ENCODE measurements at places on chromosomes 2 and 18. TPM values are rescaled to one million over a fixed set of nuclear protein-coding genes. Genes with fewer than 3 reads are reported as not detected.

Gene KLHL41
- 0.34 TPM for total RNA-seq

Gene MAP3K20
- total RNA-seq = 31.5 TPM

Gene GALNT5
- 0.09 TPM for total RNA-seq

Gene MC4R
- total RNA-seq = not detected

Gene TGFA
- 22.6 TPM for total RNA-seq

Gene RPRD1A
- 58.4 TPM for total RNA-seq

Gene ABCA12
- under 0.01 TPM for total RNA-seq

Gene CAPN13
- total RNA-seq = not detected

Gene PSTPIP2
- total RNA-seq = 0.68 TPM

Gene EGR4
- total RNA-seq = not detected

Gene CAPN14
- 0.05 TPM for total RNA-seq

Gene MEP1B
- total RNA-seq = not detected

Gene ANKRD36B
- 67.0 TPM for total RNA-seq

Gene CRYGC
- total RNA-seq = not detected

Gene SPRED2
- total RNA-seq = 4.8 TPM

Gene ADI1
- 68.4 TPM for total RNA-seq

GRCh38 chr2:71896385-71897136 lies 251.1 kb downstream of the CYP26B1 start:
- no peak for DNase-seq

DNA sequence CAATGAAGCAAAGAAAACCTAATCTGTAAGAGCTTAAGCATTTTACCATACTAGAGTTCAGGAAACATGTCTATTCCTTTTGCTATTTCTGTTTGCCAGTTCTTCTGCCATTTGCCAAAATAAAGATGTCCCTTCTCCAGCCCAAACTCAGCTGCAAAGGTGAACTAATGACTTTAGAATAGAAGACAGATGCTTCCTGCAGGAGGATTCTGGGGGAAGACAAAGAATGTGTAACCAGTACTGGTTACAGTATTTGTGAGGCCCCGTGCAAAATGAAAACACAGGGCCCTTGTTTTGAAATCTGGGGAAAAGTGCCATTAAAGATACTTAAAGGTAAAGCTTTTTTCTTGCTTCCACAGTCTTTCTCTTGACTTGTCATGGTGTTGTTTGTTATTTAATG lies 34.3 kb upstream of the MTX2 start:
- peak; percentile 13 for DNase-seq

GRCh38 chr18:26403491-26403890 lies 144.9 kb downstream of the KCTD1 start:
- no peak for DNase-seq

DNA sequence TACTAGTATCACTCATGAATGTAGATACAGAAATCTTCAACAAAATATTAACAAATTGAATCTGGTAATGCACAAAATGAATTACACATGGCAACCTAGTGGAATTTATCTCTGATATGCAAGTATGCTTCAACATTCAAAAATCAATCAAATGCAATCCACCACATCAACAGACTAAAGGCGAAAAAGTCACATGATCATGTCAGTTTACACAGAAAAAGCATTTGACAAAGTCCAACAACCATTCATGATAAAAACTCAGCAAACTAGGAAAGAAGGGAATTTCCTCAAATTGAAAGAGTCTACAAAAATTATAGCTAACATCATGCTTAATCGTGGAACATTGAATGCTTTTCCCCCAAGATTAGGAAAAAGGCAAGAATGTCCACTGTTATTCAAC lies 150.5 kb upstream of the BCL2L11 start:
- no peak for DNase-seq

DNA sequence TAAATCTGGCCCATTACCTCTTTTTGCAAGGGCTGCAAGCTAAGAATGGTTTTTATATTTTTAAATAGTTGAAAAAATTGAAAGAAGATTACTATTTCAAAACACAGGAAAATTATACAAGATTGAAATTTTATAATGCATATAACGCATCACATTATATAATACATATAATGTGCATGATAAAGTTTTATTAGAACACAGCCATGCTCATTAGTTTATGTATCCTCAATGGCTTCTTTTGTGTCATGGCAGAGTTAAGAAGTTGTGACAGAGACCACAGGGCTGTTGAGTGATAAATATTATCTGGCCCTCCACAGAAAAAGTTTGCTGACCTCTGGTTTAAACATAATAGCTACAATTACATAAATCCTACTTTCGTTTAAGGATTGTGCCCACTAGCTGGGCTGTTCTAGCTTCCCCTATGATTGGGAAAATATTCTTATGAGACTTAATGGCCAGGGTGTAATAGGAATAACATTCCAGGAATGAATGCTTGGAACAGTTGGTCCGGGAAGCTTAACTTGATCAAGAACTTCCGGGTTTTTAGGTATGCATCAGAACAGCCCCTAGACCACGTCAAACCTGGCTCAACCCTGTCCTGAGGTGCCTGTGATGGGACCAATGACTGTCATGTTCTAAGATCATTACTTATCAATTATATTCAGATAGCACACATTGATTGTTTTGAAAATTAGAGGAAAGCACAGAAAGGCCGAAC lies 98.7 kb upstream of the LPIN2 start:
- no peak for DNase-seq

DNA sequence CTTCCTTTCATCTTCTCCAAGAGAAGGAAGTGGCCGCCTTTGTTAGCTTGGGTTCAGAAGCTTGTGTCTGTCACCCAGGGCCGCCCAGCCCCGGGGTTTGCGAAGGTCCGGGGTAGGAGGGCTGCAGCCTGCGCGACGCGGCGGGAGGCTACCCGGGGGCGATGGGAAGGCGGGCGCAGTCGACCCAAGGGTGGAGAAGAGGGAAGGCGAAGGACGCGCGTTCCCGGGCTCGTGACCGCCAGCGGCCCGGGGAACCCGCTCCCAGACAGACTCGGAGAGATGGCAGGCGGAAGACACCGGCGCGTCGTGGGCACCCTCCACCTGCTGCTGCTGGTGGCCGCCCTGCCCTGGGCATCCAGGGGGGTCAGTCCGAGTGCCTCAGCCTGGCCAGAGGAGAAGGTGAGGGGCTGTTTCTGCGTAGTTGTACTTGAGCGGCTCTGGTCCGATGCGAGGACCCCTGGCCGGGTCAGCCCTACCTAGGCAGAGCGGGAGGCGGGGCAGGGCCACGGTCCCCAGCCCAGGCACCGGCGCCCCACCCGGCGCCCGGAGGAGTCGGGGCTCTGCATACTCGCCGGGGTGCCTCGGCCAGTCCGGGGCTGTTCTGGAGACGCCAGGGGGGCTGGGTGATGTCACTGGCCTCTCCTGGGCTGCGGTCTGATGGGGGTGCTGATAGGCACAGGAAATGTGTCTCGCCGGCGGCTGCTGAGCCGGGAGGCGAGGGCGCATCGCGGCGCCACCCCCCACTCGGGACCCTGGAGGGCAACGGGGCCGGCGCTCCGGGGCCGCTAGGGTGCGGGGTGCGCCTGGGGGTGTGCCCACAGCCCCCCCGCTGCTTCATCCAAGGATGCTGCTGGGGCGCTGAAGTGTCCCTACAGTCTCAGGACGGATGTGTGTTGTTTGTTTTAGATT lies at the start of gene QPCT:
TSS of gene QPCT (plus strand) at position 178 of the 909 bp plus-strand sequence. CDS start at position 280, 102 bp downstream.
- DNase-seq = peak; percentile 49

- DNase-seq = no peak
These were observed 2.8 kb downstream of the KCTD1 start for GRCh38 chr18:26545335-26546123.

GRCh38 chr2:225027061-225027762 lies 15.1 kb downstream of the DOCK10 start:
- DNase-seq = no peak

DNA sequence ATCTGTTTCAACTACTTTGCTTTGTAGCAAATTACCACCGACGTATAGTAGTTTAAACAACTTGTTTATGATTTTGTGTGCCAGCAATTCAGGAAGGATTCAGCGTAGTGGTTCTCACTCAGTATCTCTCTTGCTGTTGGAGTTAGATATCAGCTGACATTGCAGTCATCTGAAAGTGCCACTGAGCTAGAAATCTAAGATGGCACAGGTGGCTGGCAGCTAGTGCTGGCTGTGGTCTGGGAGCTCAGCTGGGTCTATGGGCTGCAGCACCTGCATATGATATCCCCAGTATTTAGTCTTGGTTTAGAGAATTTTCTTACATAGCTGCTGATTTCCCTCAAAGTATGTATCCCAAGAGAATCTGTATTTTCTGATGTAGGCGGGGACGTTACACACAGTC lies 235.6 kb downstream of the SCG2 start:
- no peak for DNase-seq

- DNase-seq = no peak
These were observed 85.7 kb downstream of the COPS8 start for GRCh38 chr2:237171396-237171795.

GRCh38 chr2:77519164-77519887 lies 2.9 kb downstream of the LRRTM4 start:
- DNase-seq = no peak

- peak; percentile 33 for DNase-seq
These were observed 85.8 kb downstream of the UXS1 start for GRCh38 chr2:106108351-106108750.

DNA sequence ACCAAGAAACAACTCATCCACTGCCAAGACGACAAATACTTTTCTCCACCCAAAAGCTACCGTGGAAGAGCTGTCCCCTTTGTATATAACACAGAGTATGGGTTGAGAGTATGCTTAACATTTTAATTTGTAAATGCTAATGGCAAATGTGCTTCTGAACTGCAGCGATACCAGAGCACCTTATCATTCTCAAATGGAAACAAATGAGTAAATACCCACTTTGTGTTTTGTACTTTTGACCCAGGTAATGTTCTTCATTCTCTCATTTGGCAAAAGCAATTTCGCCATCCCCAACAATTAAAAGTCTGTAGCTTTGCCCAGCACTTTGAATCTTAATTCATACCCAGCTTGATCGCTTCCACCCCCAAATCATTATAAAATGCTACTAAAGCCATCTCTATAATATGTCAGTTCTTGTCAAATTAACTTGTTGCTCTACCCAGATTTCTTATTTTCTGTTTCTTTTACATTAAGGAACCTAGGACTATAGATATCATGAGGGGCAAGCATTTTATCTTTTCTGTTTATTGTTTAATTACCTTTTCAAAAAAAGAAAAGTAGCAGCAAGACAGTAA lies 6.2 kb upstream of the POU3F3 start:
- no peak for DNase-seq

- no peak for DNase-seq
These were observed 231.2 kb downstream of the NEDD4L start for GRCh38 chr18:58275176-58275575.

- DNase-seq = peak; percentile 29
These were observed 73.5 kb downstream of the ZCCHC2 start for GRCh38 chr18:62596145-62597005.

- no peak for DNase-seq
These were observed 36.9 kb downstream of the FAM168B start for GRCh38 chr2:131056204-131056931.

DNA sequence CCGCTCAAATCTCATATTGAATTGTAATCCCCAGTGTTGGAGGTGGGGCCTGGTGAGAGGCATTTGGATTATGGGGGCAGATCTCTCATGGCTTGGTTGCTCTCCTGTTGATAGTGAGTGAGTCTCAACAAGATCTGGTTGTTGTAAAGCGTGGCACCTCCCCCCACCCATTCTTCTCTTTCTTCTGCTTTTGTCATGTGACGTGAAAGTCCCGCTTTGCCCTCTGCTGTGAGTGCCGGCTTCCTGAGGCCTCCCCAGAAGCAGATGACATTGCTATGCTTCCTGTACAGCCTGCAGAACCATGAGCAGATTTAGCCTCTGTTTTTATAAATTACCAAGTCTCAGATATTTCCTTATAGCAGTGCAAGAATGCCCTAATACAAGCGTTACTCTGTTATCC lies 673.8 kb downstream of the ADCYAP1 start:
- DNase-seq = no peak

- no peak for DNase-seq
These were observed 5.0 kb upstream of the IL18RAP start for GRCh38 chr2:102417946-102418345.

- no peak for DNase-seq
These were observed 179.4 kb upstream of the ARL4C start for GRCh38 chr2:234676109-234676782.

- no peak for DNase-seq
These were observed at the start of gene GALNT13 for GRCh38 chr2:153871231-153872221. TSS of gene GALNT13 (plus strand) at chr2:153871922.

GRCh38 chr18:4264347-4264791 lies 190.7 kb downstream of the DLGAP1 start:
- peak; percentile 23 for DNase-seq

DNA sequence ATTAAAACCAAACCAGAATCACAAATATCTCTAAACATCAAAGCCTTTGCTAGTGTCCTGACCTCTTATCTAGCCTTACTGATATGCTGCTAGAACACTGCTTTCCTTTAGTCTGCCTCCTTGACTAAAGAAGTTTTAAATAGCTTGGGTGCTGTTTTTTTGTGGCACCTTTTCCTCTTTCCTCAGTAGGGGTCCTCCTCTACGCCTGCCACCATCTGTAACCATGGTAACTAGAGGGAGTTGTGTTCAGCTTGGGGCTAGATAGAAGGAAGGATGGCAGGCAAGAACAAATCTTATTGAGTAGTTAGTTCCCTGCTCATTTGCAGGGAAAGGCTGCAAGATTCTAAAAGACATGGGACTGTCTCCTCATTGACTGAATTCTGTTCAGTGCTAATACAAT lies 86.0 kb downstream of the TAF4B start:
- no peak for DNase-seq
